ENCODE measurements at places on chromosomes 2 and 18. TPM values are rescaled to one million over a fixed set of nuclear protein-coding genes. Genes with fewer than 3 reads are reported as not detected.

The PROKR1 gene
- total RNA-seq, result not detected

The REEP1 gene
- total RNA-seq, result 0.19 TPM

The DES gene
- not detected for total RNA-seq

The COL4A3 gene
- total RNA-seq, result not detected

The NOSTRIN gene
- not detected for total RNA-seq

The CTAGE1 gene
- total RNA-seq, result not detected

The LANCL1 gene
- 47.5 TPM for total RNA-seq

The PDCL3 gene
- total RNA-seq, result 42.8 TPM

The NRP2 gene
- 2.8 TPM for total RNA-seq

The CNTNAP5 gene
- total RNA-seq, result not detected

The SKA1 gene
- total RNA-seq, result 36.1 TPM

GRCh38 chr2:239700686-239701345 lies 300.0 kb upstream of the HDAC4 start:
- no peak overlapping the region for H3K4me3 ChIP-seq
- DNase-seq, result no peak
- no peaks in the 10 kb centered on the region for H3K4me1 ChIP-seq
- H3K27me3 ChIP-seq, result peaks cover 4% of the 10 kb centered on the region
- no peaks in the 10 kb centered on the region for H3K36me3 ChIP-seq

DNA sequence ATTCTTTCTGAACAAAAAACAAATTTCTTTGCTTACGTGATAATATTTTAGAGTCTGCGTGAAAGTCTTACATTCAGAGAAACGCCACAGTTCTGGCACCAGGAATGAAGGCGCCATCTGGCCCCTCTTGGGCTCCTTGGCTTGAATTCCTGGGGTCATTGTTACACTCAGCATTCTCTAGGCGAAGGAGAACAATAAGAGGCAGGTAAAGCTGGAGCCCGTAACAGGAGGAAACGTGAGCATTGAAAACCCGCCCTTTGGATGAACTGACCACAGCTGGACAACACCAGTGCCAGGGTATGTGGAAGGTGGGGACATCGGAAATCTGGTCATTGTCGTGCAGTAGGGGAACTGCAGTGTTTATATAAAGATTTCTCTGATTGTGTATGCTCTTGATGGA lies 144.8 kb downstream of the RNF152 start:
- H3K4me1 ChIP-seq, result no peaks in the 10 kb centered on the region
- H3K27me3 ChIP-seq, result peaks cover 5% of the 10 kb centered on the region
- H3K4me3 ChIP-seq, result no peak overlapping the region

- no peak overlapping the region for H3K27ac ChIP-seq
- no peak overlapping the region for H3K4me3 ChIP-seq
- DNase-seq, result no peak
- H3K36me3 ChIP-seq, result no peaks in the 10 kb centered on the region
- no peaks in the 10 kb centered on the region for H3K27me3 ChIP-seq
Measured at GRCh38 chr2:100988630-100989417, 13.3 kb upstream of the RPL31 start.

DNA sequence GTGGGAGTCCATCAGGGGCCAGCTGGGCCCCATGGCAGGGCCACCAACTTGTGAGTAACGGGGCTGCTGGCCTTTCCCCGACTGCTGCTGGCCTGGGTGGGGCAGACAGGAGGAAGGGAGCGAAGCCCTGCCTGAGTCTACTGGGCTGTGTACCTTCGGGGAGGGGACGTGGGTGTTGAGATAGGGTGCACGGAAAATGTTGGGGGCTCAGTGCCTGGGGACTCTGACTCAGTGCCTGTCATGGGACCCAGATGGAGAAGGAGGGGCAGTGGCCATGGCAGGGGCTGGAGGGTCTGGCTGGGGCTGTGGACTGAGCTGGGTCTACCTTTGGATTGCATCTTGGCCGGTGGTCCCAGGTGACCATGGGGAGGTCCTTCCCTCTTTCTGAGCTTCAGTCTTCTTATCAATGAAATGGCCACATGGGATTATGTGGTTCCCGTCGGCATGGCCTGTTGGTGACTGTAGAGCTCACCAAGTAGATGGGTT lies 4.0 kb downstream of the SLC4A3 start:
- H3K36me3 ChIP-seq, result no peaks in the 10 kb centered on the region
- H3K4me3 ChIP-seq, result no peak overlapping the region
- peaks cover 13% of the 10 kb centered on the region for H3K27me3 ChIP-seq
- H3K27ac ChIP-seq, result no peak overlapping the region
- peaks cover 3% of the 10 kb centered on the region for H3K4me1 ChIP-seq

- DNase-seq, result no peak
- H3K27me3 ChIP-seq, result peaks cover 2% of the 10 kb centered on the region
- H3K36me3 ChIP-seq, result no peaks in the 10 kb centered on the region
- no peak overlapping the region for H3K4me3 ChIP-seq
- no peak overlapping the region for H3K27ac ChIP-seq
- H3K4me1 ChIP-seq, result no peaks in the 10 kb centered on the region
Measured at GRCh38 chr2:220736778-220737177, 835.3 kb downstream of the EPHA4 start.

DNA sequence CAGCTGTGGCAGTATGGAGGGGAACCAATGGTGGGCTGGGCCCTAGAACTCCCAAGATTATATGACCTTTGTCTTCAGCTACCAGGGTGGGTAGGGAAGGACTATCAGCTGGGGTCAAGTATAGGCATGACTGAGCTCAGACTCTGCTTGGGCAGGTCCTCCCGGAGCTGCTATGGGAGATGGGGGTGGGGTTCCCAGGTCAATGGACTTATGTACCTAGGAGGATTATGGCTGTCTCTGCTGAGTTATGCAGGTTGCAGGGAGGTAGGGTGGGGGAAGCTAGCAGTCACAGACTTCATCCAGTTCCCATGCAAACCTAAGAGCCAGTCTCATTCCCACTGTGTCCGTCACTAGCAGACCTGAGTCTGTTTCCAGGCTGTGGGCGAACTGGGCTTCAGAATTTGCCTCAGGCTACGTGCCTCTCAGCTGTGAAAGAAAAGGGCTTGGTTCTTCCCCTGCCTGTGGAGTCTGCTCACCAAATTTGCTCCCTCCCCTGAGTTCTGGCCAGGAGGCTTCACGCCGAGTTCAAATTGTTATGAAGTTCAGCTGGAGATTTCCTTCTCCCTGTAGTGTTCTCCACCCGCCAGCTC lies 985.8 kb upstream of the NRXN1 start:
- DNase-seq, result no peak
- H3K27ac ChIP-seq, result no peak overlapping the region
- H3K27me3 ChIP-seq, result no peaks in the 10 kb centered on the region
- no peak overlapping the region for H3K4me3 ChIP-seq
- no peaks in the 10 kb centered on the region for H3K36me3 ChIP-seq

GRCh38 chr2:182301093-182301492 lies 125.7 kb downstream of the PDE1A start:
- H3K4me3 ChIP-seq, result no peak overlapping the region
- no peaks in the 10 kb centered on the region for H3K27me3 ChIP-seq
- H3K4me1 ChIP-seq, result no peaks in the 10 kb centered on the region
- H3K36me3 ChIP-seq, result no peaks in the 10 kb centered on the region

DNA sequence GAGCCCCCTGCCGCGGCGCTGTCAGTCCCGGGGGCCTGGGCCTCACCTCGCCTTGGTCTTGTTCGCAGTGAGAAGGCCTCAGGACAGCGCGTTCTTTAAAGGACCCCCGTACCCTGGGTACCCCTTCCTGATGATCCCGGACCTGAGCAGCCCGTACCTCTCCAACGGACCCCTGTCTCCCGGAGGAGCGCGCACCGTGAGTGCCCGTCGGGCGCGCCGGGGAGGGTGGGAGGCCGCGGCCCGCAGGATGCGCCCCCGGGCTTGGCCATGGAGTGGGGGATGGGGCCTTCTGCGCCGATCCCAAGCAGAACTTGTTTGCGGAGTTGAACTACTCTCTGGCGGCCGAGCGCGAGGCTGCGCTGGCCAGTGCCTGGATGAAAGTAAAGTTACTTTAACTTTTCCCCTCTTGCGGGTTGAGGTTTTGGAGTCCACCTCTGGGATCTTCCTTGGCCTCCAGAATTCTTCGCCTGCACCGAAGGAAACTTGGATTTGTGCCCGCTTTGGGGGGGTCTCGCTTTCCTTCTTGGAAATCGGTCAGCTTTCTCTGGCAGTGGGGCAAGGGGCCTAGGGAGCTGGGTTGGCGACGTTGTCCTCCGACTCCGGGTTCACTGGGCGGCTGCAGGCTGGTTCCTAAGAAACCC lies 1.2 kb downstream of the TCF7L1 start:
- no peak overlapping the region for H3K27ac ChIP-seq
- peak overlapping the region; percentile 42 for H3K4me3 ChIP-seq
- peaks cover 52% of the 10 kb centered on the region for H3K27me3 ChIP-seq
- DNase-seq, result peak; percentile 8
- H3K4me1 ChIP-seq, result peaks cover 9% of the 10 kb centered on the region
- H3K36me3 ChIP-seq, result no peaks in the 10 kb centered on the region

- H3K36me3 ChIP-seq, result no peaks in the 10 kb centered on the region
- H3K4me1 ChIP-seq, result no peaks in the 10 kb centered on the region
- H3K27me3 ChIP-seq, result no peaks in the 10 kb centered on the region
- no peak overlapping the region for H3K27ac ChIP-seq
Measured at GRCh38 chr18:46416706-46417638, 240.0 kb downstream of the LOXHD1 start.

GRCh38 chr2:12588986-12589385 lies 127.8 kb upstream of the TRIB2 start:
- no peaks in the 10 kb centered on the region for H3K27me3 ChIP-seq
- no peak overlapping the region for H3K4me3 ChIP-seq
- no peaks in the 10 kb centered on the region for H3K36me3 ChIP-seq
- no peak overlapping the region for H3K27ac ChIP-seq
- peaks cover 32% of the 10 kb centered on the region for H3K4me1 ChIP-seq
- no peak for DNase-seq

DNA sequence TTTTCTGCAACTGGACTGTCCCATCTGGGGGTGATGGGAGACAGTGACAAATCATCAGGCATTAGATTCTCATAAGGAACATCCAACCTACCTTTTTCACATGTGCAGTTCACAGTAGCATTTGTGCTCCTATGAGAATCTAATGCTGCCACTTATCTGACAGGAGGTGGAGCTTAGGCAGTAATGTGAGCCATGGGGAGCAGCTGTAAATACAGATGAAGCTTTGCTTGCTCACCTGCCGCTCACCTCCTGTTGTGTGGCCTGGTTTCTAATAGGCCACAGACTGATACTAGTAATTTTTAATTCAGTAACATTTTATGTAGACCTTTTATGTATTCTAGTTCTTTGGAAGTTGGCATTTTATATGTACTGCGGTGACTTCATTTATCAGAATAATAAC lies 180.1 kb upstream of the SPOPL start:
- H3K36me3 ChIP-seq, result no peaks in the 10 kb centered on the region
- H3K27me3 ChIP-seq, result no peaks in the 10 kb centered on the region
- no peak for DNase-seq
- H3K27ac ChIP-seq, result no peak overlapping the region
- H3K4me3 ChIP-seq, result no peak overlapping the region

DNA sequence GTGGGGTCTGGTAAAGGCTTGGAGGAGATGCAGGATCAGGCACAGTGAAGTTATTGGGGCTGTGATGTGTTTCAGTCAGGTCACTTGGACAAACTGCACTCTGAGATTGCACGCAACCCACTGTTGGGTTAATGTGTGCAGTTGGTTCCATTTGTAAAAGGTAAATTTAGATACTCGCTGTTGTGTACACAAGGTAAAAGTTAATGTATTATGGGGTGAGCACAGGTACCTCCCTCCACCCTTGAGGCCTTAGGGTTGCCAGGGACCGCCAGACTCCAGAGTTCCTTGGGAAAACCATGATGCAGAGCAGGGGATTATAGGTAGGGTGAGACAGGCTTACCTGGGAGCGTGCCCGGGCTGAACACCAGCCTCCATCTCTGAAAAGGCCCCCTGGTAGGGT lies 20.1 kb downstream of the IMPA2 start:
- H3K36me3 ChIP-seq, result peaks cover 5% of the 10 kb centered on the region
- H3K4me3 ChIP-seq, result no peak overlapping the region
- no peak overlapping the region for H3K27ac ChIP-seq

DNA sequence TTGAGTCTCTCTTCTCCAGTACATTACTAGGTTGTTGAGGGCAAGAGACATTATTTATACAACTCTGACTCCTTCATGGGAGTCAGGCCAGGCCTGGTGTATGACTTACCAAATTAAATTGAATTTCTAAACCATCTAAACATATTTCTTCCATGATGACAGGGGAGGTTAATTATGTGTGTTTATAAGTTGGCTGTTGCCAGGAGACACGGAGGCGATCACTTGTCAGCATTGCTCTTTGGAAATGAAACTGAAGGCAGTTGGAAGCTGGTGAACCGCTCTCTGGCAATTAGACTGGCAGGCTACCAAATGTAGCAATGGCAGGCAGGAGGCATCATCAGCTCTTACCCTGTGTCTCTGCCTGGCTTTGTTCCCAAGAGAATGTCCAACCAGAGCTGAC lies 241.4 kb downstream of the KCNS3 start:
- H3K36me3 ChIP-seq, result no peaks in the 10 kb centered on the region
- no peak overlapping the region for H3K4me3 ChIP-seq
- H3K27me3 ChIP-seq, result peaks cover 16% of the 10 kb centered on the region
- DNase-seq, result no peak
- no peak overlapping the region for H3K27ac ChIP-seq
- no peaks in the 10 kb centered on the region for H3K4me1 ChIP-seq

DNA sequence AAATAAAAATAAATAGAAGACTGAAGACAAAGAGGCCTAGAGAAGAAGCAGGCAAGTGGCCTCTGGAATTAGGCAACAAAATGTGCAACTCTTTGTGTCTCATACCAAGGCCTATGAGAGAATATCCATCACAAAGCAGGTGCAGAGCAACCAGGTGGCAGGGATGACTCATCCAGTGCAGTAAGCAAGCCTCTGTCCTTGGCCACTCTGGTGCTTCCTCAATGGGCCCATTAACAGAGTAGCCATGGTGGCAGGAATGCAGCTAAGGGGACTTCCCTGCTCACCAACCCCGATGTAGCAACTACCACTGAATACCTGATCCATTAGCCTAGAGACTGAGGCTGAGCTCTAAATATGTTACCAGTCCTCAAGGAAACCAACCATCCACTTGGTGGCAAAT lies 11.0 kb upstream of the EPG5 start:
- H3K4me1 ChIP-seq, result peaks cover 11% of the 10 kb centered on the region
- no peaks in the 10 kb centered on the region for H3K36me3 ChIP-seq
- no peak for DNase-seq
- no peak overlapping the region for H3K4me3 ChIP-seq
- H3K27me3 ChIP-seq, result no peaks in the 10 kb centered on the region

DNA sequence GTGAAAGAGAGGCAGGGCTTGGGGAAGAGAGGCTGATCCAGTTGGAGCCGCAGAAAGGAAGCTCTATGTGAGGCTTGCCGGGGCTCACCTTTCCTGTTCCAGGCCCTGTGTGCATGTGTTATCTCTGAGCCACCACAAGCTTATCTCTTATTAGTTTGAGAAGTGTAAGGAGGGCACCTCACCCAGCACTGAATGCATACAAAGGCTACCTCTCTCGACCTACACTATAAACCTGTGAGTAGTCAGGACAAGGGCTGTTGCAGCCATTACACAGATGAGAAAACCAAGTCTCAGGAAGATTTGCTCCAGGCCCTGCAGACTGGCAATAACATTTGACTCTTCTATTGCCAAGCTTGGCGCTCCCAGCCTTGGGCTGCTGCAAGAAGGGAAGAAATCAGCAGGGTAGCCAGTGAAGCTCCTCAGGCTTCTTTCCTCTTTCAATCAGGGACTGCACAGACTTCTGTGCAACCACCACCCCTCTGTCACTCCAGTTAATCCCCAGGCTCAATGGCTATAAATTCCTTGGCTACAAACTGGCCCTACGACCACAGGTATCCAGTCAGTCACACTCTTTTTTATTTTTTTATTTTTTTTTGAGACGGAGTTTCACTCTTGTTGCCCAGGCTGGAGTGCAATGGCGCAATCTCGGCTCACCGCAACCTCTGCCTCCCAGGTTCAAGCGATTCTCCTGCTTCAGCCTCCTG lies 73.8 kb downstream of the CLHC1 start:
- H3K4me3 ChIP-seq, result no peak overlapping the region
- H3K4me1 ChIP-seq, result peaks cover 9% of the 10 kb centered on the region
- no peaks in the 10 kb centered on the region for H3K36me3 ChIP-seq
- H3K27me3 ChIP-seq, result no peaks in the 10 kb centered on the region

Data from activated naive CD4-positive, alpha-beta T cell treated with anti-CD3 and anti-CD28 coated beads for 36 hours (primary cell).